Femur (tissue), 1 donor: ENCODE measurements at places on chromosomes 7 and 10.

DNA sequence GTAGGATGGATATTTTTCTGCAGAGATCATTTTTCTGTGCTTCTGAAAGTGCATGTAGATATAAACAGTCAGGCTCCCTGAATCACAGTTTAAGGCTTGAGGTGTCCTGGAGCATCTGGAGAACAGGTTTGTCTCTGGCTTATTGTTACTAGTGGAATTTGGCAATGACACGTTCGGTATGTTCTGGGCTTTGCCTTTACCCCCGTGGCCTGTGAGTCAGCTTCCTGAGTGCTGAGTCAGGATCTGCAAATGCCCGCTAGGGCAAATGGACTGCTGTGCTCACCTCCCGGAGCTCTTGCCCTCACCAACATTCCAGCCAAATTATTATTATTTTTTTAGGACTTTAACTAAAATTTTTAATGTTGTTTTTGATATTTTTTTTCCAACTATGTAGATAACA is 192.5 kb upstream of the PRSS1 start:
- no peak for DNase-seq

DNA sequence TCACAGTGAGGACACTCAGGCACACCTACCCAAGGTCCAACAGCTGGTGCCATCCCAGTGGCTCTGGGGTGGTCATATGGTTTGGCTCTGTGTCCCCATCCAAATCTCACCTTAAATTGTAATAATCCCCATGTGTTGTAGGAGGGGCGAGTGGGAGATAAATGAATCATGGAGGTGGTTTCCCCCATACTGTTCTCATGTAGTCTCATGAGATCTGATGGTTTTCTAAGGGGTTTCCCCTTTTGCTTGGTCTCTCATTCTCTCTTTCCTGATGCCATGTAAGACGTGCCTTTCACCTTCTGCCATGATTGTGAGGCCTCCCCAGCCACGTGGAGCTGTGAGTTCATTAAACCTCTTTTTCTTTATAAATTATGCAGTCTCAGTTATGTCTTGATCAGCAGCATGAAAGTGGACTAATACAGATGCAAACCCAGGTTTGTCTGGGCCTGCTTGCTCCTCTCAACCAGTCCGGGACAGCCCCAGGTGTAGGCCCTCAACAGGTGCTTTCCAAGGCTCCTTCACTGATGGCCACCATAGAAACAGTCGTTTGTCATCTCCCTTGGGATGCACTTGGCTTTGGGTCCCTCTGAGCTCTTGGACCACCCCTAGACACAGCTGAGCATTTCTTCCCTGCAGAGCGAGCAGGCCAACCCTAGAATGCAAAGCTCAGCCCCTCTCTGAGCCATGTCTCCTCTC is 101.3 kb upstream of the CTBP2 start:
- no peak for DNase-seq

GRCh38 chr7:127949769-127950222 is 81.4 kb downstream of the LRRC4 start:
- no peak for DNase-seq

GRCh38 chr10:13182424-13182823 is 21.1 kb downstream of the MCM10 start:
- DNase-seq, result no peak

DNA sequence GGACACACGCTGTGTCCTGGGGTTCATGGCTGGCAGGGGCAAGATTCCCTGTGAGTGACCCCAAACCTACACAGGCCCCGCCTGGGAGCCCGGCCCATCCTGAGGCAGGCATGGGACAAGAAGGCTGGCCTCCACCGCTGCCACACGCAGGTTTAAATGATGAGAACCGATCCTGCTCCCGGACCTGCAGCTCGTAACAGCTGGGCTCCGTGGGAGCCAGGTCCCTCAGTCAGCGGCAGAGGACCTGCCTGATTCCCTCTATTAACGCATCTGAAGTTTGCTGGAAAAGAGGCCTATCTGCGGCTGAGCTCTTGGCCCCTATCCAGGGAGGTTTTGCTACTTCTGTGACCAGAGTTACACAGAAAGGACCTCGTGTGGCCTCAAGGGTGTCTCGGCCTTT is 112.3 kb downstream of the VIPR2 start:
- DNase-seq, result peak; percentile 20

- DNase-seq, result no peak
Measured at GRCh38 chr7:146892151-146892550, 775.5 kb downstream of the CNTNAP2 start.

- DNase-seq, result no peak
Measured at GRCh38 chr7:139838876-139839275, 9.8 kb downstream of the TBXAS1 start.

GRCh38 chr7:47937711-47938573 is 10.3 kb downstream of the PKD1L1 start:
- DNase-seq, result no peak

DNA sequence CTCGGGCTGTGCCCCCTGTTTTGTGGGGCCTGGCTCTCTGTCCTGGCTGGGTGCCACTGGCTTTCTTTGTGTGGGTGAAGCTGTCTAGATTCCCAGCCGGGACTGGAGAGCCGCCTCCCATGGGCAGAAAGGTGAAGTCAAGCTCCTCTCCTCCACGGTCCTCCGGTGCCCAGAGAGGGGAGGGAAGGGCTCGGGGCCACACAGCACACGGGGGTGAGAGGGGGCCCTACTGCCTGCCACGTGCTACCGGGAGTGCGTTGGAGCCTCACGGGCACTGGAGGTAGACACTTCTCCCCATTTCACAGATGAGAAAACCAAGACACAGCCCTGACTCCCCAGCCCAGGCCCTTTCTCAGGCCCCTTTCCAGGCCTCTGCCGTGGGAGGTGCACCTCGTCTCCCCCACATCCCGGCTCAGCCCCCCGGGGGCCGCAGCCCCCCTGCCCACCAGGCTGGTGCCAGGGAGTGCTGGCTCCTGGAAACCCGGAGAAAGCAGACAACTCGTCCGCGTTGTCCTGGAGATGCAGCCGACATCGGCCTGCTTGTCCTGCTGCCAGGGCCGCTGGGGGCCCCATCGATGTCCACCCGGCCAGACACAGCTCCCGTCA is 55.8 kb downstream of the UNCX start:
- DNase-seq, result no peak

- DNase-seq, result no peak
Measured at GRCh38 chr7:94392393-94392786, 2.3 kb upstream of the COL1A2 start.

DNA sequence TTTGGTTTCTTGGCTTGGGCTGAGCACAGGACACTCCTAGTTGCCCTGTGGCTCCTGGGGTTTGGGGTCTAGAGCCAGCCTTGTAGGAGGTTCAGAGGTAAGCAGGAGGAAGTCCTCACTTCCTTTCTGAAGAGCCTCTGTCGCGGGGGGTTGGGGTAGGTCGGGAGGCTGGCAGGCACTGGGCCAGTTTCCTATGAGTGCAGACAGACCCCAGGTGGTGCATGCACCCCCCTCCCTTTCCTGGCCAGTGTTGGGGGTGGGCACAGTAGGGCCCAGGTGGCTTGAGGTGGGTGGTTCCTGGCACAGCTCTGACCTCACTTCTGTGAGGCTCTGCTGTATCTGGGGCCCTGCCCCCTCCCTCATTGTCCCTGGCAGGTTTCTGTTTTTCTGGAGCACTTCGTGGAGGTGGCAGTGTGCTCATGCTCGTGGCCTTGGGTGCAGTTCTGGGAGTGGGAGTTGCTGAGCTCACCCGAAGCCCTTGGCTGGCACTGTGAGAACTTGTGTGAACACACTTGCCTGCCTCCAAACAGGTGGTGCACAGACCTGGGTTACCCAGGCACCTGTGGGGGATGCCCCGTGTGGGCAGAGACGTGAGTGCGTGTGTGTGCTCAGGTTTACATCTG is 1.8 kb downstream of the PALD1 start:
- peak; percentile 36 for DNase-seq

GRCh38 chr7:11235491-11235890 is 261.8 kb downstream of the PHF14 start:
- no peak for DNase-seq

DNA sequence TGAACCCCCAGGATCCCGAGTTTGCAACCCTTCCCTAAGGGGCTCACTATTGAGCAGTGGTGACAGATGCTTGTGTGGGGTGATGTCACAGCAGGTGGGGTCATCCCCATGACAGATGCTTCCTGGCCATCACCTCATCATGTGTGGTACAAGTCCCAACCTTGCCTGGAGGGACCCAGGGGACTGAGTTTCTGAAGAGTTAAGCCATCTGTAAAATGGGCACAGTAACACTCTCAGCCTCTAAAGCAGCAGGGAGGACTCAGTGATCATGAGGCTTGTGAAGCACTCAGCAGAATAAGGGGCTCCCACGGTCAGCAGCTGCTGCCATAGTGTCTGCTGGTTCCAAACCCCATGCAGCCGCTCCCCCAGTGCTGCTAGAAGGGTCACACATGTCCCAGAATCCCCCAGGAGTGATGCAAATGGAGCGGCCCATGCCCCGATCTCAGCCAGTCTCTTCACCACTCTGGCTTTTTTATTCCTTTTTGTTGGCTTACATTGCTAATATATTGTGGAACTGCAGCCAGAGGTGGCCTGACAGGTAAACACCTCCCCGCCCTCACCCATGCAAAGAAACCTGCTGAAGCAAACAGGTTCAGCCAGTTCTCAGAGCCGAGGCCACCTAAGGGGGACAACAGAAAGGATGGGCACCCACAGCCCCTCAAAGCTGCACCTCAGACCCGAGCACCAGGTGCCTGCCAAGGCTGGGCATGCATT is 102.1 kb upstream of the PDGFA start:
- DNase-seq, result no peak

- DNase-seq, result peak; percentile 87
Measured at GRCh38 chr7:36303202-36304098, 86.2 kb upstream of the ANLN start.

GRCh38 chr7:1579481-1580421 is 9.9 kb upstream of the PSMG3 start:
- DNase-seq, result peak; percentile 87

DNA sequence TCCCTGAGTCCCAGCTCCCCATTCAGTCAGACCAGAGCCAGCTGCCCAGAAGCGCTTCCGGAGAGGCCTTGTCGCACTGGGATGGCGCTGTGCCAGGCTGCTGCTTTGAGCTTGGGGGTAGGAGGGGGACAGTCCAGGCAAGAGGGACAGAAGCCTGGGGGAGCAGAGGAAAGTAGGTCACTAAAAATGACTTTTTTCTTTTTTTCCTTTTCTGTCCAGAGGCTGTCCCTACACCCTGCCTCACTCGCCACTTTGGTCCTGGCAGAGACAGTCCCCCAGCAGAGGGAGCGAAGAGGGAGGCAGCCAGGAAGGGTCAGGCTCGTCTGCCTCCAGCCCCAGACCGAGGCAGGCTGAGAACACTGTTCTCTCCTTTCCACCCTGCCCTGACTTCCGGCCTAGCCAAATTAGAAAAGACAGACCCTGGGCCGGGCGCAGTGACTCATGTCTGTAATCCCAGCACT is 15.8 kb upstream of the TRIM8 start:
- DNase-seq, result peak; percentile 76

- peak; percentile 30 for DNase-seq
Measured at GRCh38 chr10:30186371-30186875, 127.0 kb upstream of the JCAD start.

- DNase-seq, result no peak
Measured at GRCh38 chr10:31822616-31823318, 105.9 kb downstream of the ARHGAP12 start.

DNA sequence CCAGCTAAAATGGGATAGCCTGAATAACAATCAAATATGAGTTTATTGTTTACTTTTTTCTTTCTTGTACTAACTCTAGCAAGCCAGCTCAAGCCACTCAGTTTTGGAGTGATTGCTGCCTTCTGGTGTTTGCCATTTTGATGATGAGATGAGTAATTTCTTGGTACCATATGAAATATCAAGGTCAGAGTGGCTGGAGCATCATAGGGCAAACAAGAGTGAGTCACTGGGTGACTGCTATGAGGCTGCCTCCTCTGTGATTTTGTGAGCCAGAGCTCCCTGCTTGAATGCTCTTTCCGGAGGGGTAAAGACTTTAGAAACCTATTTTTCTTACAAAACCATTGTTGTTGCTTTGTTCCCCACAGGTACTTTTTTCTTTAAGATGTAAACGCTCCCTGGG is 295.6 kb downstream of the PRKG1 start:
- DNase-seq, result no peak

DNA sequence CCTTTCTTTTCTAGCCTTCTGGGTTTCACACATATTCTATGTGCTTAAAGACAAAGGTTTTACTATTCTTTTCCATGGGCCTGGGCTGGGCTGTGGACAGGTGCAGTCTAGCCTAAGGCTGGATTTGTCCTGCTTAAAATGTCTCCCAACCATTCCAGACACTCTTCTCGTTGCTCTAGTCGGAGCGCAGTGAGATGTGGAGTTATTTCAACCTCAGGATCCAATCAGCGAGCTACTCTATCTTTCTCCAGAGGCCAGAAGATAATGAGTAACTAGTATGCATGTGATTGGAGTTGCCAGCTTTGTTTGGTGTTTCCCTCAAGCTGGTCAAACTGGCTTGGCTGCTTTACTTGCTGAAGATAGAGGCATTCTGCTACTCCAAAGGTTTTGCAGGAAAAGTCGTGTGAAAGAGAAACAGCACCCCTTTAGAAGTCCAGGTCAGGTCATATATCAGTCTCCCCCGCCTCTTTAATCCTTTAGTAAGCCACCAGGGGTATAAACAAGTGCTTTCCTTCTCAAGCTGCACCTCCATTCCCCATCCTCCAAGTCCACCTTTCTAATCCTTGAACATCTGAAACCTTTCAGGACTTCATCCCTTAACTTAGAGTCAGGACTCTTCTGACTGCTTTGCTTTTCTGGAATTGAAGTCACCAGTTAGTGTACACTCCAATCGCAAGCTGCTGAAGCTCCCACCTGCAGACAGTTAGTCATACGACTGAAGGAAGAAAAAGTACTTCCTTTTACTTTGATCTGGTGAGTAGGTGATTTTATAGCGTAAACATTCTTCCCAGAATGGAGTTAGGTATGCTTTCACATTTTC is 78.8 kb downstream of the DNMBP start:
- DNase-seq, result no peak

DNA sequence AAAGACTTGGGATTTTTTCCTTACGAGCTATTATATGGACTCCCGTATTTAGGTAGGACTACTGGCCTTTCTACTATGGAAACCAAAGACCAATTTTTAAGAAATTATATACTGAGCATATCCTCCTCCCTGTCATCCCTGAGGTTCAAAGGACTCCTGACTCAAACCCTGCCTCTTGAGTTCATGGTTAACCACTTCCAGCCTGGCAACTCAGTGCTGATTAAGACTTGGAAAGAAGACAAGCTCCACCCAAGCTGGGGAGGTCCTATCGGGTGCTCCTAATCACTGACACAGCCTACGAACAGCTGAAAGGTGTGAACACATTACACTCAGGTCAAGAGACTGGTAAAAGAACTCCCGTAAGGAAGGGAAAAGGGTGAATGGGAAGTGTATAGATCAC is 66.8 kb downstream of the LYZL2 start:
- no peak for DNase-seq

DNA sequence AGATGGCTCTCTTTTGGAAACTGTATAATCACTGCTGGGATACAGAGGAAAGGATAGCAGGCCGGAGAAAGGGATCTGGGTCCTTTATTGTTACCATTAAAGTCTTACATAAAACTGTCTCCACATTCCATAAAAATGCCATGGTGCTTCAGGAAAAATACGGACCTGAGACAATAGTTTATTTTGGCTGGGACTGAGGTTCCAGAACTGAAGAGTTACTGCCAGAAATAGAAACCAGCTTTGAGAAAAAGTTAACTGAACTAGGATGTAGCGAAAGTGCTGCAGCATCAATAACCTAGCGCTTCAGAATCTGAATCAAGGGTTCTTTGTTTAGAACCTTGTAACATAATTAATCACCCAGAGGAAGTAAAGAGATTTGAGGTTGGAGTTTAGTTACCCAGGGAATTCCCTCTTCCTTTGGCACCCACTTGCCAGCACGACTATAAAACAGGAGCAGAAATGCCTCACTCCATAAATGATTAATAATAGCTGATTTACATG is 38.0 kb downstream of the MEOX2 start:
- no peak for DNase-seq
